T-helper 1 cell treated with Interleukin-12 subunit alpha and Interleukin-12 subunit beta and Interleukin-4 antibody, amounts not matched to agents 30 ng/mL and 1 ng/mL, for 36 hours (primary cell): ENCODE measurements at places on chromosomes 13 and 19. TPM values are rescaled to one million over a fixed set of nuclear protein-coding genes. Genes with fewer than 3 reads are reported as not detected.

GJB2 gene
- 3.9 and 4.9 TPM in 2 replicates for total RNA-seq

SIGLEC12 gene
- total RNA-seq = 0.15 TPM in 1 of 2 replicates, not detected in the other

OR2Z1 gene
- total RNA-seq = 0.12 TPM in 1 of 2 replicates, not detected in the other

LGALS4 gene
- total RNA-seq = 1.6 and 1.8 TPM in 2 replicates

FAM83E gene
- total RNA-seq = 2.8 and 3.1 TPM in 2 replicates

ADGRE1 gene
- 15.0 and 15.2 TPM in 2 replicates for total RNA-seq

FFAR1 gene
- 0.07 and 0.17 TPM in 2 replicates for total RNA-seq

CYP2S1 gene
- total RNA-seq = 0.73 and 2.1 TPM in 2 replicates

SIGLEC8 gene
- total RNA-seq = not detected in 2 replicates

FFAR2 gene
- total RNA-seq = not detected in 2 replicates

ATP8B3 gene
- 14.2 and 14.9 TPM in 2 replicates for total RNA-seq

TMPRSS9 gene
- not detected in 2 replicates for total RNA-seq

NMRK2 gene
- not detected in 2 replicates for total RNA-seq

LIPE gene
- total RNA-seq = 26.9 and 30.2 TPM in 2 replicates

ZNF790 gene
- total RNA-seq = 5.7 and 6.6 TPM in 2 replicates

RASAL3 gene
- total RNA-seq = 220 and 228 TPM in 2 replicates

MIR17HG gene
- total RNA-seq = 14.6 and 15.7 TPM in 2 replicates

OSCAR gene
- total RNA-seq = 0.22 TPM in 1 of 2 replicates, not detected in the other

TNFAIP8L1 gene
- total RNA-seq = 22.2 and 23.5 TPM in 2 replicates

PDX1 gene
- not detected in 2 replicates for total RNA-seq

ZNF701 gene
- 26.8 and 29.1 TPM in 2 replicates for total RNA-seq
